ENCODE measurements at places on chromosomes 7 and 10.
A peak's percentile ranks its signal among the peaks of the same experiment; 100 is the strongest.

DNA sequence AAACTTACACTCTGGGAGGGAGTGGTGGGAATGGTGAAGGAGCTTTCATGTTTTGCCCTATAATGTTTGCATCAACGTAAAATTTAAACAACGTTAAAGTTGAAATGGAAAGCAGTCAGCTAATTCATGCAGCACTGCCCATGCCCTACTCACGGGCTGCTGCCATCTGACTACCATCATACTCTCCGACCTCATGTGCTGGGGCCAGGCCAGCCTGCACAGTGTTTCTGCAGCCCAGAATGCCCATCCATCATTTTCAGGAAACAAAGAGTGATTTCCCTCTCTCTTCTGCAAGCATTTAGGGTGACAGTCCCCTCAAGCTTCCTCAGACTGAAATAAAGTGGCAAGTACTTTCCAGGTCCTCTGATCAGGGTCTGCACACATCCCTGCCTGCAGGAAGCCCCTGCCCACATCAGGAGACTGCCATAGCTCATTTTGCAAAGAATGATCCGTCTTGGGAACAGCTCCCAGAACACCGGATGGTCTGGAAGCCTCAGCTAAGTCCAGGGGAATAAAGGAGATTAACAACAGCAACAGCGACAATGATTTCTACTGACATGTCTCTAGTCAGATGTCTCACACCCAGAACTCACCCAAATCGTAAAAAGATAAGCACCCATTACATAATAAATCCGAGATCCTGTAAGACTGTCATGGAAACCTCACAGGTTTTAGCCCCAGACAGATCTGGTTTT lies 40.3 kb downstream of the ARHGAP22 start:
- DNase-seq, result no peak

GRCh38 chr10:3749600-3749999 lies 35.4 kb downstream of the KLF6 start:
- DNase-seq, result no peak

GRCh38 chr10:30671026-30671616 lies 41.6 kb upstream of the LYZL2 start:
- DNase-seq, result peak; percentile 22

DNA sequence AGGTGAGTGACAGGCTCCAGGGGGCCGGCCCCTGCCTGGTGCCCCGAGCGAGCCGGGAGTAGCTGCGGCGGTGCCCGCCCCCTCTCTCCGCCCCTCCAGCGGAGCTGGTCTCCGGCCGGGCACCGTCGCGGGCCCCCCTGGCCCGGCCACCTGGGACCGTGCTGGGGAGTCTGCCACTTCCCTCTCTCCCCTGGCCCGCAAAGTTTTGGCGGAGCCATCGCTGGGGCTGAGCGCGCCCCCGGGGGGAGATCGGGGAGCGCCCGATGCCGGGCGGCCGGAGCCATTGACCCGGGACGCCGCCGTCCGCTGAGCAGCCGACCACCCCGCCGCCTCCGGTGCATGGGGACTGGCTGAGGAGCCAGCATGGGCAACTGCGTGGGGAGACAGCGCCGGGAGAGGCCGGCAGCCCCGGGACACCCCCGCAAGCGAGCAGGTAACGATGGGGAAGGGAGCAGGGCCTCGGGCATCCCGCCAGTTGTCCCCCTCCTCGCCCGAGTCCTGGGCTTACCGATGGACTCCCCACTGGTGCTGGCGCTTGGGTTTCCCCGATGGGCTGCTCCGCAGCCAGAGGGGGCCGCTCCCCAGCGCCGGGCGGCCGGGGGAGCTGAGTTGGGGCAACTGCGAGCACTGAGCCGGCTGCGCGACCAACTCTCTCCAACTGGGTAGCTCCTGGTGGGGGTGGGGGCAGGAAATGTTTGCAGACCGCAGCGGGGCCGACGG lies at the start of gene UBTD1:
TSS of gene UBTD1 (plus strand) at position 84 of the 720 bp plus-strand sequence. CDS start at position 364, 280 bp downstream.
- DNase-seq, result no peak

DNA sequence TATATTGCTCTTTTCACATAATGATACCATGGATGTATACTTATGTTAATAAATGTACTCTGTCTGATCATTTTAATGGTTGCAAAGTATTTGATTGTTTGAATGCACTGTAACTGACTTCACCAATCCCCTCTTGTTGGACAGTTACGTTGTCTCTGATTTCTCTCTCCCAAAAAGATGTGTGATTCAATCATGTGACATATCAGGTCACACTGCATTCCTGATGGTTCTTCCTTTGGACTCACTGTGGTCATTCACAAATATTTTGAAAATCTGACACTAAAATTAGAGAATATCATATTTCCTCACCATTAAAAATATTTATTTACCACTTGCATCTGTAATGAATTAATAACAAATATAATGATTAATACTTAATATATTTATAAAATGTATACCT lies 22.2 kb downstream of the SLC16A12 start:
- no peak for DNase-seq

- DNase-seq, result no peak
Observed at GRCh38 chr10:130935897-130936550, 375.5 kb downstream of the TCERG1L start.

DNA sequence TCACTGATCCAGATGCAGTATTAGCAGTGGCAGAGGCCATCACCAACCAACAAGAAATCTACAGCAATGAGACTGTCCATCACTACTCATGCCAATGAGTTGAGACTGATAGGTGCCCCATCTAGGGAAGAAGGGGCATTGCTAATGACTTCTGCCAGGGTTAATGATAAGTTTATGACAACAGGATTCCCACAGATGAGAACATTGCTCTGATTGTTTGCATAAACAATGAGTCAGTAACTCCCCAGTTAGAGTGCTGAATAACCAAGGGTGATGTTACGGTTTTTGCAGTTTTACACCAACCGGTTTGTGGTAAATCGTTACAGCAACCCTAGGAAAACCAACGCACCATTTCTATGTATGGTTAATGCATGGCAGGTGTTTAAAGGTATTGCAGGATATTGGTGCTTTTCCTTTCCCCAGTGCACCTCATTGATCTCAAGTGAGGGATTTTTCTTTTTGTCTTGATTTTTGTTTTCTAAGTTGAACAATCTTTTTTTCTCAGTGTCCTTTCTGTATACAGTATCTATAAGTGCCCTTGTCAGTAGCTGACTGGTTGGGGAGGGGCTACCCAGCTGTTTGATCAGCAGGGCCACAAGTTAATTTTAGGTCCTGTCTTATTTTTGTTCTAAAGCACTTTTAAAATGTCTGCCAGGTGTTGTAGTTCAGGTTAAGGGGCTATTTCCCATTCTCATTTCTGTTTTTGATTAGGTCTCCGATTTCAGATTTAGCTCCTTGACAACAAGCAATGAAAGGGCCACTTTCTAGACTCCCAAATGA lies 3.9 kb upstream of the CSGALNACT2 start:
- no peak for DNase-seq

DNA sequence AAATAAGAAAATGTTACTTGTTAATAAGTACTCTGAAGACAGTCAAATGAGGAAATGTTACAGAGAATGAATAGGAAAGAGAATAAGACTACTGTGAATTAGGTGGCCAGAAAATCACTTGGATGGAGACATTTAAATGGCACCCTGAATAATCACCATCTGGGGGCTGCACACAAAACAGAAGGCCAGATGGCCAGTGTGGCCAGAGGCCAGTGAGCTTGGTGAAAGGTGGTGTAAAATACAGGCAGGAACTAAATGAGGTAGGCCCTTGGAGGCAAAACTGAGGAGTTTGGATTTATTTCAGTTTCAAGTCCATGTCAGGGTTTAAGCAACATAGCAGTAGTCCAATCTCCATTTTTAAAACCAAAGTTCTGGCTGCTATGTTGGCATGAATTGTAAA lies 126.7 kb downstream of the TSPAN12 start:
- no peak for DNase-seq
